Inflammatory macrophage (primary cell): ENCODE measurements at places on chromosomes 3 and 15.

- DNase-seq, result peak; percentile 39
Measured at GRCh38 chr15:76982756-76983155, 12.2 kb upstream of the PSTPIP1 start.

DNA sequence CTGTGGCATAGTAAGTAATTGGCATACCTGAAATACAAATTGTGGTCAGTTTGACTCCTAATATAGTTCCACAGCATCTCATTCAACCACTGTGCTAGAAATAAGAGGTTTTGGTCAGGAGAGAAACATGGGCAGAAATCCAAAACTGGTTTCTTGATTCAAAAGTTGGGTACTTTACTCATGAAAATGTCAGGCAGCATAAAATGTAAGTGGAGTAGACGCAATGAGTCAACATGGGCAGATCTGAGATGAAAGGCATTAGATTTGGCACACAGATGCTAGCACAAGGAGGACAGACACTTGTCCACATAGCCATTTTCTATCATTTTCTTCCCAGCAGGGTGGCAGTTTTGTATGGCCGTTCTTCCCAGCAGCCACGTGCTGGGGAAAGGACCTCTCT, 255.8 kb upstream of the CDIN1 start:
- DNase-seq, result no peak

- DNase-seq, result no peak
Measured at GRCh38 chr3:27905625-27906024, 183.5 kb upstream of the EOMES start.

GRCh38 chr15:74664028-74664616, 31.7 kb downstream of the EDC3 start:
- DNase-seq, result peak; percentile 21

- DNase-seq, result no peak
Measured at GRCh38 chr3:125055331-125055912, 375 bp downstream of the HEG1 start.

- DNase-seq, result no peak
Measured at GRCh38 chr3:120931593-120931992, 23.6 kb downstream of the STXBP5L start.

DNA sequence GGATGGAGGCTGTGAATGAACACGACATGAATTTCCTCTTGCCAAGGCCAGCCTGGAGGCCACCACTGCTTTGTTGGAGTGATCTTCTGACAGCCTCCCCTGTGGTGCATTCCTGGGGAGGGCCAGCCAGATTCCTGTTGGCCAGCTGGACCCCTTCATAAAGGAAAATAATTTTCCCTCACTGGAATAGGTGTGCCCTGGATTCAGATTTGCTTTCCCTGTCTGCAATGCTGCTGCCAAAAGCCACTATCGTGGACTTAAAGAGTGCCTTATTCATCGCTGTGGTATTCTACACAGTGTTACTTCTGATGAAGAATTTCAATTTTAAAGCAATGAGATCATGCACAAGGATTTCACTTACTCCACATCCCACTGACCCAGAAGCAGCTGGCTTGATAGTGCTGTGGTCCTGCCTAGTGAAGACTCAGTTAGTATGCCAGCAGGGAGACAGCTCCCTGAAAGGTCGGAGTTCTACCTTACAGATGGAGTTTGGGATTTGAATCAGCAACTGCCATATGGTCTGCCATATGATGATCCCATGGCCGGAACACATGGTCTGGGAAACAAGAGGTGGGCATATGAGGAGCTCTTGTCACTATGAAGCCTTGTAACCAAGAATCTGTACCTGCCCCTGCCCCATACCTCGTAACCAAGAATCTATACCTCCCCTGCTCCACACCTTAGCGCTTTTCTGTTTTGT, 145.2 kb downstream of the KLF13 start:
- DNase-seq, result no peak

- DNase-seq, result no peak
Measured at GRCh38 chr3:119357190-119357589, 63.0 kb downstream of the ARHGAP31 start.

- no peak for DNase-seq
Measured at GRCh38 chr3:52149021-52149420, 5.2 kb downstream of the POC1A start.

- no peak for DNase-seq
Measured at GRCh38 chr3:171251835-171252234, 208.4 kb downstream of the TNIK start.

DNA sequence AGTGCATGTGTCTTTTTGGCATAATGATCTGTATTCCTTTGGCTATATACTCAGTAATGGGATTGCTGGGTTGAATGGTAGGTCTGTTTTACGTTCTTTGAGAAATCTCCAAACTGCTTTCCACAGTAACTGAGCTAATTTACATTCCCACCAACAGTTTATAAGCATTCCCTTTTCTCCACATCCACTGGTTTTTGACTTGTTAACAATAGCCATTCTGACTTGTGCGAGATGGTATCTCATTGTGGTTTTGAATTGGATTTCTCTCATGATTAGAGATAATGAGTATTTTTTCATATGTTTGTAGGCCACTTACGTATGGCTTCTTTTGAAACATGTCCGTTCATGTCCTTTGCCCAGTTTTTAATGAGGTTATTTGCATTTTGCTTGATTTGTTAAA, 117.7 kb downstream of the CHCHD4 start:
- no peak for DNase-seq

DNA sequence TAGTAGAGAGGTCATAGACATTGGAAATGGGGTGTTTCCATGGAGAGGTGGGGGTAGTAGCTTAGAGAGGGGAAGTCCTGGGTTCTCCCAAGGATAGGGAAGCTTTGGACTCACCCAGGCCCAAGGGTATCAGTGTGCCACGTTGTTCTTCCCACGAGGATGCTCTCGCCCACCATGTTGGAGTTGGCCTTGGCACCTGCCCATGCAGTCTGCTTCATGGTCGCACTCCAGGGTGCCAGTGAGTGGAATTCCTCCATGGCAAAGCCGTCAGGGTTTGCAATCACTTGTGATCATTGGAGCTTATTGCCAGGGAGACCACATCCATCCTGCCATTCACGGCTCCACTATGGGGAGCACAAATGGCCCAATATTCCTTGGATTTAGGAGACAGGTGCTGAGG, 60.6 kb downstream of the GRIP2 start:
- DNase-seq, result no peak

DNA sequence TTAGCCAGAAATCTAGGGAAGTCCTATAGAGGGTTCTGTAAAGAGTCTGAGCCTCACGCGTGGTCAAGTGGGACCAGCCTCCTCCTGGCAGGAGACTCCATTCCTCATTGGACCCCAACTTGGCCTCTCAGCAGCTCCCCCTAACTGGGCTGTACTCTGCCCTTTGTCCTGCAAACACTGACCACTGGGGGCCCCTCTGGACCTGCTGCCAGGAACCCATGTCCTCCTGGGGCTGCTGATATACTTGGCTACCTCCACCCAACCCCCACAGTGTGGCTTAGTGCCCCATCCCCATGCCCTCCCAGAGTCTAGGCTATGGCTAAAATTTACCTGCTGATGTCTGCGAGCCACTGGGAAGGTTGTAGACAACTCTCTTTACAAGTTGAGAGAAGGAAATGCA, 62.7 kb downstream of the UBP1 start:
- no peak for DNase-seq

DNA sequence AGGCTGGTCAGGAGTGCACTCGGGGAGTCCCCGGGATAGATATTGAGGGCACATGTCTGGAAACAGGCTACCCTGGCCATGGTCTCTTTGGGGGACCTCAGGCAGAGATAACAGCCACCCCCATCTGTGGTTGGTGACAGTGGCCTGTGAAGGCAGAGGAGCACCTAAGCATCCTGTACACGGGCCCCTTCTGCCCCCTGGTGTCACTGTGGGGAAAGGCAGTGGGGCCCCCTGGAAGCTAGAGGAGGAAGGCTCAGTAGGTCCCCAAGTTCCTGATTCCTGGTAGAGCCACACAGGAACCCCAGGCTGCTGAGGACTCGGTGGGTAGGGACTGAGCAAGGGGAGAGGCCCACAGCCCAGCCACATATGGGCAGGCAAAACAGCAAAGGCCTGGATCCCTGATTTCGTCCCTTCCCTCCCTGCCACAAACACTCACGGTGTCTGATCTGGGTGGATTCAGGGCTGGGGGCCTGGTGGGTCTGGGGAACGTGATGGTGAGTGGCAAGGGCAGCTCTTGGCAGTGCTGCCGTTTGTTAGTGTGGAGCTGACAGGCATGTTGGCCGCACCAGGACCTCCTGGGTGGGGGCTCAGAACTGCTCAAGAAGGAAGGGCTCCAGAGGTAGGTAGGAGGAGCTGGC, 14.1 kb upstream of the CXCR6 start:
- peak; percentile 42 for DNase-seq

DNA sequence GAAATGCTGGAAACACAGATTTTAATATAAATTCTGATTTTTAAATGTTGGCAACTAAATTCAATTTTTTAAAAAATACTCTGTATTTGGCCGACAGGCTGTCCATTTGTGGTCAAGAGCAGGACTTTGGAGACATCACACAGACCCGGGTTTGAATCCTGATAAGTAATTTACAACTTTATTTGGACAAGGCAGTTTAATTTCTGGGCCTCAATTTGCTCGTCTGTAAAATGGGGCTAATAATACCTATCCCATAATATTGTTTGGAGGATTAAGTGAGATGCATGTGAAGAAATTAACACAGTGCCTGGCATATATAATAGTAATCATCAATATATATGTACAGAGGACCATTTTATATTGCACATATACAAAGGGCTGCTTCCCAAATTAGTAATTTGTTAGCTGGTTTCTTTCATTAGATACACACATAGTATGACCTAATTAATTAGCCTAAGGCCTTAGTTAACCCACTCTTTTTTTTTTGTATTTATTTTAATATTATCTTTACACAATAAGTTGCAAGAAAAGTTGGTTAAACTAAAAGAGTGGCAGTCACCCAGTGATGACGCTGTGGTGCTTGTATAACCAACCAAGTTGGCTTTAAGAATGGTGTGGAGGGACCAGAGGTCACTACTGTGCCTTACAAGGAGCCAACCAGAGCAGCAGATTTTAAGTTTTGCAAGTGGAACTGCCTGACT, 665 bp downstream of the PIGB start:
- DNase-seq, result peak; percentile 50

DNA sequence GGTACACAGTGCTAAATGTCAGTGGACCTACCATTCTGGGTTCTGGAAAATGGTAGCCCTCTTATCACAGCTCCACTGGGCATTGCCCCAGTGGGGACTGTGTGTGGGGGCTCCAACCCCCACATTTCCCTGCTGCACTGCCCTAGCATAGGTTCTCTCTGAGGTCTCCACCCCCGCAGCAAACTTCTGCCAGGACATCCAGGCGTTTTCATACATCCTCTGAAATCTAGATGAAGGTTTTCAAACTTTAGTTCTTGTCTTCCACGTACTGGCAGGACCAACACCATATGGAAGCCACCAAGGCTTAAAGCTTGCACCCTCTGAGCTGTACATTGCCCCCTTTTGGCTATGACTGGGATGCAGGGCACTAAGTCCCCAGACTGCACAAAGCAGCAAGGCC, 788.2 kb upstream of the ALCAM start:
- no peak for DNase-seq

DNA sequence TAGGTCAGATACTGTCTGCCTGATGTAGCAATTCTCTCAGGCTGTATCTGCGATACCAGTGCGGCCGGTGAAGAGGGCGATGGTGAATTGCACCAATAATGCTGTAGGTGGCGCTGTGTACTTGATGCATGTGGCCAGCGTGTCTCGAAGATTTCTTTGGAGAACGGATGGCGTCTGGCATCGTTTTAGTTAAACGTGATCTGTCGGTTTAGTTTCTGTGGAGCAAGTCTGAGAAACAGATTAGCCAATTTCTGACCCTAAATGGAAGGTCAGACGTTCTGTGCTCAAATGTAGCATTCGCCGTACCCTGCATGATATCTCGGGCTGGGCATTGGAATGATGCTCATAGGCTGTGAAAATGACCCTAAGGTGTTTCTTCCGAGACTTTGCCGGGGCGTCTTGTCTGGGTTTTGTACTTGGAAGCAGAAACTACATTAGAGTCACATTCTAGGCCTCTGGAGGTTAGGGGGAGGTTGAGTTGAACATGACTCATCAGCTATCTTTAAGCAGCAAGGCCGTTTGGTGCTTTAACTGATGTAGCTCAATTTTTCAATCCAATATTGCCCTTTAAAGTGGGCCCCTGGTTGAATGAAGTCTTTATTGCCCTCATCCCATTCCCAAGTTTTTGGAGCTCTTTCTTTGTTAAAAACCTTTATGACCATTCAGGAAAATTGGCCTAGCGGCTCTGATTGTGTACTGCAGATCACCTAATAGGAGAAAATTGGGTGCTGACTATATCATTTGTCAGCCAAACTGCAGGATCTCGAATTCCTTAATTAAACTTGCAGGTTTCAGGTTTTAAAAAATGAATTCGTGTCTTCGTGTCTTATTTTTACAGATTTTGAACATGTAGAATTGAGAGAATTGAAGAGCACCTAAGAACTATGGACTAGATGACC, 80.0 kb downstream of the SQOR start:
- peak; percentile 52 for DNase-seq

- no peak for DNase-seq
Measured at GRCh38 chr15:64544450-64544849, 84.1 kb downstream of the ZNF609 start.

DNA sequence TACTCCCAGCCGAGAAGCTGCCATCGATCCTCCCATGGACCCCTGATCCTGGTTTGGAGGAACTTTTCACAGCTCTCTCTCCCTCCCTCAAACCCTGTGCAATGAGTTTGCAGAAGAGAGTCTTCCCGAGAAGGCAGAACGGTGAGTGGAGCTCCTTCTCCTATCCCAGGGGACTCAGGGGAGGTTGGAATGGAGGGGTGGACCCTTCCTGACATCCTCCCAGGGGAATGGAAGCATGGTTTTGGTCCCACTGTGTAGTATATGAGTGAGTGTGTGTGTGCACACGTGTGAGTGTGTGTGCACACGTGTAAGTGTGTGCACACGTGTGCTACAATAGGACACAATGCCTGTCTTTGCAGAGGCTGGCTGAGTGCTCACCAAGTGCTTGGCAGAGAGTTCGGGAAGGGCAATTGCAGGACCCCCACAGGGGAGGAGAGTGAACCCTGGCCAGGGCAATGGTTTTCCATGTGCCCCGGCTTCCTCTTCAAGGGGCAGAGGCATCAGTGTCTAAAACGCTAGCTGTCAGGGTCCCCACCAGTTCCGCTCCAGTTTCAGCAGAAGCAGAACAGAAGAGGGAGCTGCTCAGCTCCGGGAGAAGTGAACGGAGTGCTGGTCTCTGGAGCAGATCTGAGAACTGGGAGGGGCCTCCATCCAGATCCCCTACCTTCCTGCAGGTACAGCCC, 13.8 kb upstream of the IL16 start:
- no peak for DNase-seq

DNA sequence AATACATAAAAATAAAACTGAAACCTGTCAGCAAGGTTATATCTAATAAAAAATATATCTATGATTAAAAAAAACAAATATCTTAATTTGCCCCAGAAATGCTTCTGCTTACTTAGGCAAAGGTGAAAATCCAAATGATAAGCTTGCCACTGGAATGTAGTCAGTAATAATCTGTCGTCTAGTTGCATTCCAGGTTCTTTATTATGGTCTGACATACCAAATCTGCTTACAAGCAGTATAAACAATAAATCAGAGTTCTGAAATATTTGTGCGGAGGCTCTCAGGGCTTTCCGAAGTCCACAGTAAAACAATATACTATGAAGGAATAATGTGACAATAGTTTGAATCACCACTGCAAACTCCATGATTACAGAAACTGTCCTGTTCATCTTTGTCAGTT, 1133.5 kb downstream of the ROBO1 start:
- no peak for DNase-seq

GRCh38 chr3:61985020-61985419, 388.3 kb downstream of the FEZF2 start:
- no peak for DNase-seq
